ENCODE measurements at places on chromosomes 16 and 17. TPM values are rescaled to one million over a fixed set of nuclear protein-coding genes. Genes with fewer than 3 reads are reported as not detected.
A peak's percentile ranks its signal among the peaks of the same experiment; 100 is the strongest.

DNA sequence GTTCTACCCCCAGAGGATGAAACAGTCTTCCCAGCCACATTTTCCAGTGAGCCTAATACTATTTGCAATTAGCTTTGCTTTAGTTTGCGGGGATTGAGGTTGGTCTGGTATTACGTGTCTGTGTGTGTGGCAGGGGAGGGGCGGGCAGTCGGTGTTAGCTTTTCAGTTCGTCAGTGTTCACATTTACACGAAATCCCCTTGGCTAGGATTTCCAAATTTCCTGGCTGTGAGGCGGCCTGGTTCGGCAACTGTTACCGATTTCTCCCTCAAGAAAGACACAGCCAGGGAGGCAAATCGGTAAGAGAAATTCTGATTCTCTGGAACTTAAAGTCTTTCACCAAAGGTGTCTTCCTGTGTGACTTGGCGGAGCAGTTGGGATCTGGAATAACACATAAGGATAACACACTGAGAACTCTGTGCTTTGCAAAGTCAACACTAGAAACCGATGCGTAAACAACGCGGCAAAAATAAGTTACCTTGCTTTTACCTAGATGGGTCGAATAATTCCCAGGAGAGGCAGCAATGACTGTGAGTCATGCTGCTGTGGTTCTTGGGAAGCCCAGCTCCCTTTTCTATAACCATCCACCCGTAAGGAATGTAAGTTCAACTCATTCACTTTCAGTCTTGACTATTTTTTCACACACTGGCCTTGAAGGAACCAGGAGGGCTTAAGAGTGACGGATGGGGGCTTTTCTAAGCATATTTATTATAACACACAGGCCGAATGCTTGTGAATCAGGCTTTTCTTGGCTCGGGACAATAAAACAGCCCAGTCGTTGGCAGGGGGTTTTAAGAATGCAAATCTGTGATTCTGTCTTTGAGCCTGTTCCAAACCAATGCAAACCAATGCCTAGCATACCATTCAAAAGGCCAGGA lies 24.2 kb downstream of the GPRC5B start:
- no peaks in the 10 kb centered on the region for H3K4me1 ChIP-seq
- no peak for DNase-seq
- H3K4me3 ChIP-seq, result no peak overlapping the region
- no peak overlapping the region for H3K27ac ChIP-seq
- H3K27me3 ChIP-seq, result no peaks in the 10 kb centered on the region

The HP gene
- total RNA-seq, result not detected

The KRTAP2-1 gene
- total RNA-seq, result not detected

GRCh38 chr17:77280304-77281121 lies 139.7 kb downstream of the SEC14L1 start:
- H3K27ac ChIP-seq, result peak overlapping the region; percentile 33
- H3K4me3 ChIP-seq, result peak overlapping the region; percentile 70
- H3K27me3 ChIP-seq, result peaks cover 45% of the 10 kb centered on the region
- peaks cover 12% of the 10 kb centered on the region for H3K4me1 ChIP-seq

GRCh38 chr17:9183306-9183705 lies 162.0 kb downstream of the NTN1 start:
- no peaks in the 10 kb centered on the region for H3K36me3 ChIP-seq
- H3K4me3 ChIP-seq, result no peak overlapping the region
- peak; percentile 26 for DNase-seq
- peaks cover 3% of the 10 kb centered on the region for H3K4me1 ChIP-seq
- no peak overlapping the region for H3K27ac ChIP-seq

The MPRIP gene
- 217 TPM for total RNA-seq

- H3K27ac ChIP-seq, result peak overlapping the region; percentile 72
- no peaks in the 10 kb centered on the region for H3K27me3 ChIP-seq
- no peak for DNase-seq
- H3K4me1 ChIP-seq, result peaks cover 64% of the 10 kb centered on the region
Observed at GRCh38 chr16:3091551-3091950, 7.5 kb downstream of the ZSCAN10 start.

- DNase-seq, result no peak
- H3K4me1 ChIP-seq, result no peaks in the 10 kb centered on the region
- H3K36me3 ChIP-seq, result peaks cover 2% of the 10 kb centered on the region
- no peak overlapping the region for H3K4me3 ChIP-seq
- no peak overlapping the region for H3K27ac ChIP-seq
Observed at GRCh38 chr17:17325816-17326215, 22.6 kb downstream of the NT5M start.

DNA sequence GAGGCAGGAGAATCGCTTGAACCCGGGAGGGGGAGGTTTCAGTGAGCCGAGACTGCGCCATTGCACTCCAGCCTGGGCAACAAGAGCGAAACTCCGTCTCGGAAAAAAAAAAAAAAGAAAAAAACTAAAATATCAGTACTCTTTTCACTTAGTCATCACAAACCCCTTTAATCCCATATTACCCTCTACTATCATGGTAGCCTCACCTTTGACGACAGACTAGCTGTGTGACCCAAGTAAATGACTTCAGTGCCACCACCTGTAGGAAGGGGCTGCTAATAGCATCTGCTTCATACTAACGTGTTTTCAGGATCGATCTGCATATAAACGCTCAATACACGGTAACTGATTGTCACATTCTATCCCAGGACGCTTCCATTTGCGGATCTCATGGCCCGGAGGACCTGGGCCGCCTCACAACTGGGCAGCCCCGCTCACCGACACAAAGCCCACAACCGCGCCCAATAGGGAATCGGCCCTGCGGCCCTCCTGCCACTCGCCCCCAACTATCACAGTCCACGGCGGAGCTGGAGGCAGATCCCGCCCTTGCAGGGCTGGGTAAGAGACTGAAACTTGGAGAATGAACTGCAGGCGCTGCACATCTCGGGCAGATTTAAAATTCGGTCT lies 1.1 kb upstream of the ZNF263 start:
- peak overlapping the region; percentile 97 for H3K27ac ChIP-seq
- H3K4me3 ChIP-seq, result peak overlapping the region; percentile 88
- H3K36me3 ChIP-seq, result peaks cover 34% of the 10 kb centered on the region
- no peak for DNase-seq

GRCh38 chr17:71402661-71403141 lies 718.1 kb upstream of the SOX9 start:
- H3K4me1 ChIP-seq, result no peaks in the 10 kb centered on the region
- H3K36me3 ChIP-seq, result no peaks in the 10 kb centered on the region
- DNase-seq, result no peak
- H3K4me3 ChIP-seq, result no peak overlapping the region
- H3K27ac ChIP-seq, result no peak overlapping the region

The OR1A1 gene
- not detected for total RNA-seq

The AP2B1 gene
- total RNA-seq, result 172 TPM

GRCh38 chr16:19223235-19224170 lies 55.5 kb downstream of the SYT17 start:
- H3K27ac ChIP-seq, result no peak overlapping the region
- no peak overlapping the region for H3K4me3 ChIP-seq
- no peaks in the 10 kb centered on the region for H3K36me3 ChIP-seq
- H3K4me1 ChIP-seq, result no peaks in the 10 kb centered on the region

The EPN3 gene
- total RNA-seq, result not detected

The TRAF7 gene
- 59.5 TPM for total RNA-seq

GRCh38 chr17:45656527-45657181 lies 127.5 kb upstream of the CRHR1 start:
- H3K36me3 ChIP-seq, result no peaks in the 10 kb centered on the region
- no peak overlapping the region for H3K27ac ChIP-seq
- peaks cover 5% of the 10 kb centered on the region for H3K27me3 ChIP-seq

DNA sequence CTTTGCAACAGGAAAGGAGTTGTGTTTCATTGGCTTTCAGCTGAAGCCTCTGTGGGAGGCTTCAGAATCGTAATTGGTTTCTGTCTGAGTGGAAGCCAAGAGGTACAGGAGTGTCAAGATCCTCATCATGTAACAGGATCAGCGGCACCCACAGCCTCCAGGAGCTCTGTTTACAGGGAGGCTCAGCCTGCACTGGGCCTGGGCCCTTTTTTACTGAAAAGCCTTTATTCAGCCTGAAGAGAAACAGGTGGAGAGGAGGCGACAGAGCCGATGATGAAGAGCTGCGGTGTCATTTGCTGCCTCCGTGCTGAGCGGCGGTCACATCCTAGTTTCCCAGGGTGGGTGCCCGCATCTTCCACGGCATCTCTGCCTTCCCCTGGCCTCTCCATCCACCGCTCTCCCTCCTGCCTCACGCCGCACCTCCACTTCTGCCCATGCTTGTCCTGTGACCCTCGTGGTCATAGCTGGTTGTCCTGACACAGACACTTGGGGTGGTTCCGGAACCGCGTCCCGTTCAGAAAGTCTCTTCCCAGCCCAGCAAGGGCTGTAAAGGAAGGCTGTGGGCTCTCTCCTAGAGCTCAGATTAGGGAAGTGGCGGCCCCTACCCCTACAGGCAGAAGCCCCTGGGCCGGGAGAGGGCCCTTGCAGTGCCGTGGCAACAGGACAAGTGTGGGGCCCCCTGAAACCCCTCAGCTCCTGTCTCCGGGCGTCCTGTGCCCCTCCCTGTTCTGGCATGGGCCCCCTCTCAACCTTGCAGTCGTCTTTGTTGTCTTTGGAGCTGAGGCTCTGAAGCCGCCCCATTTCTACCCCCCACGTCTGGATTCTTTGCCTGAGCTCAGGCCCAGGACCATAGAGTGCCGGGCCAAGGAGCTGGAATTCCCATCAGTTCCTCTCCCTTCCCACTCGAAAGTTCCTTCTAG lies 53.9 kb upstream of the CHMP6 start:
- H3K27me3 ChIP-seq, result no peaks in the 10 kb centered on the region
- peaks cover 18% of the 10 kb centered on the region for H3K36me3 ChIP-seq
- DNase-seq, result no peak
- H3K4me3 ChIP-seq, result peak overlapping the region; percentile 51

The TRIM37 gene
- total RNA-seq, result 25.4 TPM

DNA sequence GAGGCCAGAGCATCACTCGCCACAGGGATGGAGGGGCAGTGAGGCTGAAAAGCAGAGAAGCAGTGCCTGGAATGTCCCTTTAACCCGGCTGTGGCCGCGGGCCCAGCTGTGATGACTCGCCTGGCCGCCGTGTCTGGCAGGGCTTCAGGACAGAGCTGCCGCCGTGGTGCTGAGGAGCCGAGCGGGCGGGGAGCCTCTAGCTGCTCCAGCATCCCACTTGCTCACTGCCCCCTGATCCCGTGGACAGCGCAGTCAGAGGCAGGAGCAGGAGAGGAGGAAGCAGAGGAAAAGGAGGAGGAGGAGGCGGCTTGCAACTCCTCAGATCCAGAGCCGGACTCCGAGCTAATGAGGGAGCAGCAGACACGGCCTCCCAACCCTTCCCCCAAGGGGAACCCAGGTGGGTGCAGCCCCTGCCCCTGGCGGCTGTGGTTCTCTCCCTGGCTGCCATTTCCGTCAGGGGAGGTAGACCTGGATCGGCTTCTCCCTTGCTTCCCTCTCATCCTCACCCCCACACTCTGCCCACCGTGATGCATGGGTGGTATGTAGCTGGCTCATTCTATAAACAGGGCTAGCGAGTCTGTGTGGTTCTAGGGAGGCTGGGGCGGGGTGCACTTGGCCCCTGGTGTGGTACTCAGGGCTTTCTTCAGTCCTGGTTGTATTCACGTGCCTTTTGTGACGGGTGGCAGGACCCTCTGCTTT lies 165.7 kb downstream of the CMIP start:
- H3K27ac ChIP-seq, result no peak overlapping the region
- H3K4me3 ChIP-seq, result no peak overlapping the region
- H3K27me3 ChIP-seq, result no peaks in the 10 kb centered on the region
- peaks cover 15% of the 10 kb centered on the region for H3K36me3 ChIP-seq
- H3K4me1 ChIP-seq, result no peaks in the 10 kb centered on the region

The WFDC1 gene
- not detected for total RNA-seq

The SLC13A5 gene
- not detected for total RNA-seq

The PRRT2 gene
- 0.83 TPM for total RNA-seq

The MT1M gene
- total RNA-seq, result not detected

DNA sequence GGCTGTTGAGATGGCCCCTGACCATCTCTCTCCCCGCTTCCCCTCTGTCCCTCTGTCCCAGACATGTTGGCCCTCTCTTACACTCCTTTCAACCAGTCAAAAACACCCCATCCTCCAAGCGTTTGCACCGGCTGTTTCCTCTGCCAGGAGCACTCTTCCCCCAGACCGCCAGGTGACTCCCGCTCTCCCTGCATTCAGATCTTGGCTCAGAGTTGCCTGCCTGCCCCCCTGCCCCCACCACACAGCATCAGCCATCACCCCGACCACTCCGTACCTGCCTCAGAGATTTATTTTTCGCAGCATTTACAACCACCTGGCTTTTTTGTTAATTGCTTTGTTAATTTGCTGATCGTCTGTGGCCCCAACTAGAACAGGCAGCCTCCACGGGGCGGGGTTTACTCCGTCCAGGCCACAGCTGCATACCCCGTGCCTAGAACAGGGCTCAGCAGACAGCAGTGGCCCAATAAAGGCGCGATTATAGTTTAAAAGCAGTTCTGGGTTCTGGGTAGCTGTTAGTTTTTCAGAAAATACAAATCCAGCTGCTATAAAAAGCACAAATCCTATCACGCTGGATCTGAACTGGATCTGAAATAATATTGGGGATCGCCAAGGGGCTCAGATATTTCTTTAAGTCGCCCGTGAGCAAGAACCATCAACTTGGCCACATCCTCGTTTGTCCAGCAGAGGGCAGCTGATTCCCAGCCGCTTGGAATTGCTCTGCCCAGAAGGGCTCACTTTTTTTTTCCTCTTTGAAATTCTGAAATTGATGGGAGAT lies 173.6 kb downstream of the IRF8 start:
- peak overlapping the region; percentile 12 for H3K27ac ChIP-seq
- H3K4me3 ChIP-seq, result no peak overlapping the region
- no peaks in the 10 kb centered on the region for H3K36me3 ChIP-seq
- peaks cover 7% of the 10 kb centered on the region for H3K27me3 ChIP-seq

The HIC1 gene
- 66.8 TPM for total RNA-seq

DNA sequence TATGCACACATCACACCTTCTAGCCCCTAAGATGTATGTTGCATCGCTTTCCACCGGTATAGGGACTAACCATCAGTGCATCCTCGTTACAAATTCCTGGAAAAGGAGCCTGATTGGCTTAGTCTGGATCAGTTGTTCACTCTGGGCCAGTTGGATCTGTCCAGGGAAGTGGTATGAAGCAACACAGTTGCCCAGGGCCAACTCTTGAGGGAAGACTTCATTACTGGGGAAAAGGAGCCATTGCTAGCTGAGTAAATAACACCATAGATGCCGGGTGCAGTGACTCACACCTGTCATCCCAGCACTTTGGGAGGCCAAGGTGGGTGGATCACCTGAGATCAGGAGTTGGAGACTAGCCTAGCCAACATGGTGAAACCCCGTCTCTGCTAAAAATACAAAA lies 275.2 kb upstream of the RBFOX1 start:
- H3K4me3 ChIP-seq, result no peak overlapping the region
- no peaks in the 10 kb centered on the region for H3K27me3 ChIP-seq
- no peaks in the 10 kb centered on the region for H3K36me3 ChIP-seq
- DNase-seq, result no peak
- no peaks in the 10 kb centered on the region for H3K4me1 ChIP-seq

GRCh38 chr17:77173104-77173503 lies 32.3 kb downstream of the SEC14L1 start:
- DNase-seq, result no peak
- no peak overlapping the region for H3K4me3 ChIP-seq
- no peaks in the 10 kb centered on the region for H3K27me3 ChIP-seq
- peak overlapping the region; percentile 44 for H3K27ac ChIP-seq
- peaks cover 11% of the 10 kb centered on the region for H3K4me1 ChIP-seq

GRCh38 chr17:75783803-75784472 lies 668 bp upstream of the UNK start:
- H3K27ac ChIP-seq, result peak overlapping the region; percentile 100
- H3K27me3 ChIP-seq, result peaks cover 3% of the 10 kb centered on the region
- peaks cover 50% of the 10 kb centered on the region for H3K4me1 ChIP-seq
- DNase-seq, result peak; percentile 47
- H3K36me3 ChIP-seq, result peaks cover 31% of the 10 kb centered on the region

The TBKBP1 gene
- 2.4 TPM for total RNA-seq

All from activated CD8-positive, alpha-beta T cell treated with anti-CD3 and anti-CD28 coated beads, Interleukin-2, amount 10 ng/mL, durations not matched to agents 7 days and 5 days (primary cell).